GF-D8 (cell line): ENCODE measurements at places on chromosomes 1 and 21.

- DNase-seq, result no peak
Observed at GRCh38 chr1:54094001-54094729, 40.8 kb downstream of the TCEANC2 start.

DNA sequence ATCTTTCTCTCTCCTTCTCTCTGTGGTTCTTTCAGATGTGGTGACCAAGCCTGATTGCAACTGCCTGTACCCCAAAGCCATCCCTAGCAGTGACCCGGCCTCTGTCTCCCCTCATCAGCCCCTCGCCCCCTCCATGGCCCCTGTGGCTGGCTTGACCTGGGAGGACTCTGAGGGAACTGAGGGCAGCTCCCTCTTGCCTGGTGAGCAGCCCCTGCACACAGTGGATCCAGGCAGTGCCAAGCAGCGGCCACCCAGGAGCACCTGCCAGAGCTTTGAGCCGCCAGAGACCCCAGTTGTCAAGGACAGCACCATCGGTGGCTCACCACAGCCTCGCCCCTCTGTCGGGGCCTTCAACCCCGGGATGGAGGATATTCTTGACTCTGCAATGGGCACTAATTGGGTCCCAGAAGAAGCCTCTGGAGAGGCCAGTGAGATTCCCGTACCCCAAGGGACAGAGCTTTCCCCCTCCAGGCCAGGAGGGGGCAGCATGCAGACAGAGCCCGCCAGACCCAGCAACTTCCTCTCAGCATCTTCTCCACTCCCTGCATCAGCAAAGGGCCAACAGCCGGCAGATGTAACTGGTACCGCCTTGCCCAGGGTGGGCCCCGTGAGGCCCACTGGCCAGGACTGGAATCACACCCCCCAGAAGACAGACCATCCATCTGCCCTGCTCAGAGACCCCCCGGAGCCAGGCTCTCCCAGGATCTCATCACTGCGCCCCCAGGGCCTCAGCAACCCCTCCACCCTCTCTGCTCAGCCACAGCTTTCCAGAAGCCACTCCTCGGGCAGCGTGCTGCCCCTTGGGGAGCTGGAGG, 12.7 kb downstream of the CSF1 start:
- DNase-seq, result no peak

GRCh38 chr1:39650431-39650830, 11.0 kb upstream of the HEYL start:
- DNase-seq, result no peak

- no peak for DNase-seq
Observed at GRCh38 chr1:227459326-227459841, 104.0 kb upstream of the ZNF678 start.

DNA sequence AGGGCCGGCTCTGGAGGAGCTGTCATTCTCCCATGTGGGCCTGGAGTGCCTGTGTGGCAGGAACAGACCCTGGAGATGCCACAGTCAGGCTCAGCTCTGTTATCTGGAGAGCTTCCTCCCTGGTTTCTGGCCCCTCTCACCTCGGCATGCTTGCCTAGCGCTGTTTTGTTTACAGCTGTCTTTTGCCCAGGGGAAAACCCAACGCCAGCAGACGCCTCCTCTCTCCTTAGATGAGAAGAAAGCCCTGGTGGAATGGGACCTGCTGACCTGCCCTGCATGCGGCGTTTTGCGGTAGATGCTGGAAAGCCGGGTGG, 104.9 kb downstream of the CRYAA start:
- DNase-seq, result no peak

GRCh38 chr1:225396357-225396756, 31.5 kb downstream of the LBR start:
- DNase-seq, result no peak

GRCh38 chr1:94240822-94241221, 3.4 kb upstream of the ARHGAP29 start:
- DNase-seq, result no peak

DNA sequence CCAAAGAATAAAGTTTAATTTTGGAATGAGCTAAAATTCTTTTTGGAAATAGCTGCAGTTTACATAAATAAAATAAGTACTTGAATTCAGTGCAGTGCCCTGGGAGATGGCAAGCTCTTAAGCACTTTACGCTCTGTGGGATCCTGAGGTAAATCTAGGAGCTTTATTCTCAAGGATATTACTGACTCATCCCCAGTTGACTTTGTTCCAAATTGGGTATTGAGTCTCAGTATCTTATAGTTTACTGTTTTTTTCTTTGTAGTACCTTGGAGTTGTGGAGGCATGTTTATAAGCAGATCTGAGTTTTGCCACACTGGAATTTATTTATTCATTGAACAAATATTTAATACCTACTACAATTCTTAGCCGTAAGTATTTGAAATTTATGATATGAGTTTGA, 27.4 kb upstream of the HRNR start:
- DNase-seq, result no peak

- no peak for DNase-seq
Observed at GRCh38 chr1:196449460-196449859, 158.8 kb downstream of the KCNT2 start.

DNA sequence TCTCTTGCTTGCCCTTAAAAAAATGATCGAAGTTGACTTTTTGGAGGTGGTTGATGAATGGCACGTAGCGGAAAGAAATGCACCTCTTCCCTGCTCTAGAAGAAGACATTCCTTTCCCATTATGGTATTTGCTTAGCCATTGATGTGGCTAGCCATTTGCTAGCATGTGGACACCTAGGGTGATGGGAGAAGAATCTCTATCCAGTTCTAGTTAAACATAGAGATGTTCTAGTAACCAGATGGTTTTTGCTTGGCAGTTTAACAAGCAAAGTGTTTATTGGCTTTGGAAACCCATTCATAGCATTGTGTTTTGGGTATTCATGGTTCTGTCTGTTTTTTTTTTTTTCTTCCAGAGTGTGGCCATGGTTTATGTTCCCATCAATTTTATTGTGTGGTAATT, 78.9 kb downstream of the KCNJ6 start:
- DNase-seq, result no peak

GRCh38 chr1:16521288-16521583, 7.2 kb upstream of the RNU1-1 start:
- DNase-seq, result no peak

DNA sequence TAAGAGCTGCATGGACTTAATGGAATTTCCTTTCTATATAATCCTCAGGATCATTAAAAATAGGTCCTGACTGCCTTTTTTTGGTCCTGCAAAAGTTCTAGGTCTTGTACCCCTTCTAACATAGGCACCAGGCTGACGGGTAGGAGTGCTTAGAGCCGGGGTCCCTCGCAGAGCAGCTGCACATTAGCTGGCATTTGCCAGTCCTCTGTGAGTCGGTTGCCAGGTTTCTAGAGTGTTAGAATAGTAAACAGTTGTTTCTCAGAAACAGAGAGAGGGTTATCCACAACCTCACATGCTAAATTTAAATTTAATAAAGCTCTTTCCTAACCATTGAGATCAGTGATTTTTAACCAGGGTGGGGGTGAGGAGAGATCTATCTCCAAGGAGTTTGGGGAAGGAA, 35.4 kb upstream of the HEATR1 start:
- DNase-seq, result no peak

GRCh38 chr1:228763561-228763960, 28.3 kb downstream of the RHOU start:
- DNase-seq, result no peak

GRCh38 chr1:67632811-67633655, 52.0 kb upstream of the GADD45A start:
- no peak for DNase-seq

DNA sequence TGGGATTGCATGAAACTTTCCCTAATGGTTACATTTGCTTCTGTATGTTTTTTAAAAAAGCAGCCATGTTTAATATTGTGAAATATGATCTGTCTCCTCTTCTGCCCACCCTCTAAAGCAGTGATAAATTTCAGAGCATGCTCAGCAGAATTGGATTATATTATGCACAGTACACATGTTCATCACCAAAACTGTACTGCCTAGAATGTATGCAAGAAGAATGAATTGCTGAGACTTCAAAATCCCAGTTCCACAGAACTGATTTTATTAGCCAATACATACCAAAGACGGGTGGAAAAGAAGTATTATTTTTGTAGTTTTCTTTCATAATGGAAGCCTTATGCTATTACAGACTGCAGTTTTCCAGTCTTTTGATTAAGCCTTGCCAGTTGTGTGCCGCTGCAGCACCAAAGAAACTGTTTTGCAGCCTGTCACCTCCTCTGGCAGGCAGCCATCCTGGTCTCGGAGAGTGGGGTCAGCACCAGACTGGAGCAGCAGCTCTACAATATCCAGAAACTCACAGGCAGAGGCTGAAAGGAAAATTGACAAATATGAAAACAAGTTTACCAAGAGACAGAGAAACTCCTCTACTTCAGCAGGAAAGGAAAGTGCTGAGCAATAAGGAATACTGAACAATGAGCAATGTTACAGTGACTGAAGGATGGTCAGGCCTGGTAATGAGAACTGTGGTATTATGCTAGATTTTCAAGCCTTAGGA, 58.1 kb downstream of the LHX4 start:
- no peak for DNase-seq

DNA sequence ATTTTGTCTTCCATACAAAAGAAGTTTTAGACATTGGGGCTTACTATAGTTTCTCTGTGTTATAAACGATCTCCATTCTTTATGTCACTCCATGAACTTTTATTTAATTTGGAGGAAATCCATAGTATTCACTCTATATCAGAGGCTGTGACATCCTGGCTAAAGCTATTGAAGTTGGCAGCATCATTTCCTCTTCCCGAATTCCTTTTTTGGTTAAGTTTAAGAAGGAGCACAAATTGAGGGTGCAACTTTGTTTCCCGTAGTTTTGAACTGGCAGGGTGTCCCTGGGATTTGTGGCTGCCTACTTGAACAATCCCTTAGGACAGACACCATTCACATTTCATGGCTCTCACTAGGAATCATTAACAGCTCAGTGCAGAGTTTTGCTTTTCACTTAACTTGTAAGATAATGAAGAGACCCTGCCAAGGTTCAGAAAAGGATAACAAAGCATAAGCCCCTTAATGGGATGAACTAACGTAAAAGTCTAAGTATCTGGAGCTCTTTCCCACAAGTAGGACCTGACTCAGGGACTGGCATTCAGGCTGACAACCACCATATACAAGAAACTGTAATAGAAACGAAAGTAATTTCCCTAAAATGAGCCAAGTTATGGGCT, 13.9 kb downstream of the S1PR1 start:
- no peak for DNase-seq

GRCh38 chr1:6084781-6085495, 39.2 kb downstream of the KCNAB2 start:
- DNase-seq, result no peak

DNA sequence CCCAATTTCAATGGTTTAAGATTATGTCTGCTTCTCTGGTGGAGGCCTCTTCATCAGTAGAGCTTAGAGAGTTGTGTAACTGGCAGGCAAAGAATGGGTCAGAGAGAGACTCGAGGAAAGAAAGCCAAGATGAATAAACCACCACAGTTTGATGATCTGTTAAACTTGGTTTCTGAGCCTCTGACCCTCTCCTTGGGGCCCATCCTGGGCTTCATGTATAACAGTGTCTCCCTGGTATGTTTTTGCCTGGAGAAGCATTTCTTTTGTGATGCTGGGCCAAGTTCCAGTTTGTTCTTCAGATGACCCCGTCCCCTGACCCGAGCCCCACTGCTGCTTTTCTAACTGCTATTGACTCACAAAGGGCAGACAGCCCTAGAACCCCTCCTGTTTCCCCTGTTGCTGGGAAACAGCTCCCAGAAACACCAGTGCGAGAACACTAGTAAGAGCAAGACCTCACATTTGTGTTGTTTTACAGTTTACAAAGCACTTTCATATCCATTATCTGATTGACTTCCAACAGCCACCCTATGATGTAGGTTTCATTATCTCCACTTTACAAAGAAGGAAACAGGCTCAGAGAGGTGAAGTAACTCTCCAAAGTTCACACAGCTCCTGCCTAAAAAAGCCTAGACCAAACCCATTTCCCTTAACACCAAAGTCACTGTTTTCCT, 9.0 kb downstream of the CD2 start:
- no peak for DNase-seq

DNA sequence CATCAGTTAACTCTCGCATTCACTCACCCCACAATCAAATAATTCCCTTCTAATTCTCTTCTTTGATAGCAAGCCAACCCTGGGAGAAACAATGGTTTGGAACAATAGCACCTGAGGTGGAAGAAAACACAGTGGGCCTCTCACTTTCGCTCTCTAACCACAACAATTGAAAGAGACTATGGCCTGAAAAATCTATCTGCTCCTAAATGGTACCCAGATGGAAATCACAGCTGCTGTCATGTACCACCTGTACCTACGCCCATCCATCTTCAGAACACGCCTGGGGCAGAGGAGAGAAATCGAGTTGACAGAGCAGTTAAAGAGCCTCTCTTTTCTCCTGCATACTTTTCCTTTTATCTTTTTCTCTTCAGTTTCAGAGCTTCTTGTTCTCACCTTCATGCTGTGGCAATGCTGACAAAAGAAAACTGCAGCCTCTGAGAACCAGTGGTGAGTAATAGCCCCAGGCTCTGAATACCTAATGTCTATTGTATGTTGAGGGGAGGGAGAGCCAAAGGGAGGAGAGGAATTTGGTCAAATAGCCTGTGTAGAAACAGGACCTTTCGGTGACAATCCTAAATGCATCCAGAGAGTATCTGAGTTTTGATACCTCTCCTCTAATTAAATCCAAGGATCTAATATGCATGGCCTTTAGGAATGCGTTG, 57.7 kb downstream of the ZC3H11B start:
- DNase-seq, result no peak

DNA sequence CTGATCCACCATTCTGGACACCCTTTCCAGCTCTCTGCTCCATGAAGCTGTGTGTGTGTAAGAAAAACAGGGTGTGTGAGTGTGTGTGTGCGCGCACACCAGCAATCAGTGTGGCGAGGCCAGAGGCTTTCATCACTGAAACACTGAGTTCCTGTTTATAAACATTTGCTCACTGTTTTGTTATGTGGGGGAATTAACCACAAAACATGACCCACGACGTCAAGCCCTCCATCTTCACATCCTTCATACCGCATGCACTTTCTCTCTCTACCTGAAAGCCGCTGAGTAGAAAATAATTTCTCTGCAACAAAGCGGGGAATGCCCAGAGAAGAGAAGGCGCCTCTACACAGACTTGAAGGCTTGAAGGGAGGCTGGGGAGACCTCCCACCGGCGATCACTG, 148.9 kb upstream of the IRF2BP2 start:
- no peak for DNase-seq

DNA sequence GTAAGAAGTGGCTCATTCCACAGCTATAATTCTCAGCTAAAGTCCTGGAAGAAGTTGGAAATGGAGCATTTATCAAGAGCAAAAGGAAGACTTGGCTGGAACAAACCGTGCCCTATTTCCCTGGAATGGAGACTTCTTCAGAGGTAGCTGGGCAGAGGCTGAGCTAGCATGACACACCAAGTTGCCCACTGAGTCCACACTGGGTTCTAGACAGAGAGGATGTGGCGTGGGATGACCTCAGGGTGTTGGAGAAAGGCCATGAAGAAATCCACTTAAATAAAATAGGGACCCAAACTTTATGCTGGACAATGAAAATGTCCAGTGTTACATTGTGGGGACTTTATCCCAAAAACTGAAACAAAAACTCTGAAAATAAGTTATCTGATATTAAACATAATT, 116.2 kb downstream of the KCNJ6 start:
- no peak for DNase-seq

- no peak for DNase-seq
Observed at GRCh38 chr1:185291652-185292051, 25.4 kb downstream of the IVNS1ABP start.
